Calu3 (cell line): ENCODE measurements at places on chromosomes 6 and 20. TPM values are rescaled to one million over a fixed set of nuclear protein-coding genes. Genes with fewer than 3 reads are reported as not detected.

Gene RSPH9
- 0.15 and 0.19 TPM in 2 replicates for total RNA-seq

Gene CNBD2
- 5.0 and 5.6 TPM in 2 replicates for total RNA-seq

Gene PRICKLE4
- 6.4 and 7.1 TPM in 2 replicates for total RNA-seq

Gene SH3BGRL2
- 44.3 and 46.1 TPM in 2 replicates for total RNA-seq

- no peak overlapping the region for H3K4me3 ChIP-seq
- H3K4me1 ChIP-seq = no peaks in the 10 kb centered on the region
- peaks cover 16% of the 10 kb centered on the region for H3K36me3 ChIP-seq
- H3K27ac ChIP-seq = no peak overlapping the region
Observed at GRCh38 chr20:51616060-51616459, 73.5 kb upstream of the NFATC2 start.

- no peaks in the 10 kb centered on the region for H3K4me1 ChIP-seq
- H3K36me3 ChIP-seq = no peaks in the 10 kb centered on the region
- no peak overlapping the region for H3K4me3 ChIP-seq
- peaks cover 60% of the 10 kb centered on the region for H3K27me3 ChIP-seq
- no peak for DNase-seq
- no peak overlapping the region for H3K27ac ChIP-seq
Observed at GRCh38 chr20:48669946-48670605, 157.7 kb downstream of the PREX1 start.
